Lung microvascular endothelial cell (primary cell): ENCODE measurements at places on chromosomes 2 and 18.

DNA sequence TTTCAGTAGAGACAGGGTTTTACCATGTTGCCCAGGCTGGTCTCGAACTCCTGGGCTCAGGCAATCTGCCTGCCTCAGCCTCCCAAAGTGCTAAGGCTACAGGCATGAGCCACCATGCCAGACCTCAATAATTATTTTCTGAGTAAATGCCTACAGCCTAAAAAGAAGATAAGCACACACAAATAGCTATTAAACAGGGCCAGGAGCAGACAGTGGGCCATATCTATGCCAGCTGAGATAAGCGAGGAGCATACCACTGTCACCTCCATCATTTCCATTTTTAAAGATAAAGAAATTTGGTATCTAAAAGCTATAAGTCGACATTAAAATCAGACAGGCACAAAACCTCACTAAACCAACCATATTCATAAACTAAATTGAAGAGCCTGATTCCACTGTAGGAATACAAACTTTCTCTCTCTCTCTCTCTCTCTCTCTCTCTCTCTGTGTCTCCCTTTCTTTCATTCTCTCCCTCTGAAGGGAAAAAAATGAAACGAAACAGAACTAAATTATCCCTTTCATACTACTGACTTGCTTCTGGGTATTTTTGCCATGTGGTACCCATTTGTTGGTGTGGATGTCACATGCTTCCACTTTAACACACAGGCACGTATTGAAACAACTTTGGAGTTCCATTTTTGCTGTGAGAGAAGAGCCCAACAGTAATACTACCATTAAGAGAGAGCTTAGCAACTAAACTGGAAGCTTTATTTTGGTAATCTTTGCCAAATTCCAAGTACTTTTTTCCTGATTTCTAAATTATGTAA is 51.0 kb downstream of the FARSB start:
- DNase-seq: no peak

- DNase-seq: peak; percentile 18
Observed at GRCh38 chr2:40394597-40394996, 57.3 kb downstream of the SLC8A1 start.

DNA sequence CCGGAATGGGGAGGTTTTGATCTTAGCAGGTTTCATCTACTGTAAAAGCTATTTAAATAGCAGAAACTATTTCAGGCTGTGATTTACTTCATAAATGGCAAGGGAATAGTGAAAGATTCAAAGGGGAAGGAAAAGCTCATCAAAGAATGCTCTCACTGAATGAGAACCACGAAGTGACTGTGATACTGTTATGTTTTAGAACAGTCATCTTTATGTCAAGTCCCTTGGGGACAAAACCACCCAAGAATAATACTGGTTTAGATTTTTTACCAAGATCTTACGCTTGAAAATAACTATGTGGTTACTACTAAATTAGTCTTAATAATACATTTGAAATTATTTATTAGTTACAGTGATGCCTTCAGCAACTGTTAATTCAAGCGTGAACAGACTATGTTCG is 28.1 kb downstream of the FARSB start:
- no peak for DNase-seq

GRCh38 chr2:179521944-179522343 is 257.3 kb upstream of the SESTD1 start:
- DNase-seq: no peak

- no peak for DNase-seq
Observed at GRCh38 chr2:154452471-154452870, 246.0 kb upstream of the KCNJ3 start.

DNA sequence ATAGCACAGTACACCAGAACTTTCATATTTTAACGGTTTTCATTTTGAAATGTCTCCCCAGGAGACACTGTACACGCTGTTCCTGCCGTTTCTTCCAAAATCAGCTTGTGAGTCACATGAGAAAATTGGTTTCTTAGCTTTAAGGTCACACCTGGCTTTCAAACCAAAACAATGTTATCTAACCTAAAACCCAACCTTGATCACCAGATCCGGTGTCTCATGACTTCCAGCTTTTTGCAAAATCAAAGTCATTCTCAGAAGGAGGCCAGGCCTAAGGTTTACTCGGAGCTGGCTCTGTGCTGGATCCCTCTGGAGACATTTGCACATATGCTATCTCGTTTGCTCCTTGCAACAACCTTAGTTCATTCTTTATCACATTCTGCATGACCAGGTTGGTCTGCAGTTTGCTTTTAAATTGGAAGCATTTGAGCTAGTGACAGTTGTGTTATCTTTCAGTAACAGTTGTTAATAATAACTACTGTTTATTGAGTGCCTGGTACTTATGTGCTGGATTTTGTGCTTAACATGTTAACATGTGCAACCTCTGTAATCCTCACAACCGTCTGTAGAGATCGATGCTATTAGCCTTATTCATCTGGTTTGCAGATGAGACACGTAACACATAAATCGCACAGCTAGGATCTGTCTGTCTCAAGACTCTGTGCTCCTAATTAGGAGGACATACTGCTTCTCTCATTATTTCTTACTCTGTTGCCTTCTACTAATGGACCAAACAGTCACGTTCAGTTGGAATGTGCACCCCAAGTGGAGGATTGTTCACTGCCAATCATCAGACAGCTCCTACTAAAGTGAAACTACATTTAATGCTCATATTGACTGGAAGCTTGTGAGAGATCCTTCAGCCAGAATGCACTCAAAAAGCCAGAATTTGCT is 105.5 kb downstream of the RNF144A start:
- DNase-seq: no peak

- DNase-seq: peak; percentile 14
Observed at GRCh38 chr2:200677721-200678532, 92.1 kb downstream of the AOX1 start.

DNA sequence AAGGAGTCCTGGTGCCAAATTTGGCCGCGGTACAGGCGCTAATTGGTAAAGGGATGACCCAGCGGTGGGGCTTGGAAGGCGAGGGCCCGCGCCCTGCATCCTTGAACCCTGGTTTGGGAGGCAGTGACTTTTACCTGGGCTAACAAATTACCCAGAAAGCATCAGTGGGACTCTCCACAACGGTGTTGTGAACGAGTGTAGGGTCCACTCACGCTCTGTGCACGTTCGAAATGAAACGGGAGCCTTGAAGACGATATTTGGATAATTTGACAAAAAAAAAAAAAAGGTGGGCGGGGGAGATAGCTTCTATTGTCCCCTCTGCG is 3.0 kb upstream of the PAX3 start:
- no peak for DNase-seq

- no peak for DNase-seq
Observed at GRCh38 chr2:86249176-86249575, 49.9 kb downstream of the MRPL35 start.

DNA sequence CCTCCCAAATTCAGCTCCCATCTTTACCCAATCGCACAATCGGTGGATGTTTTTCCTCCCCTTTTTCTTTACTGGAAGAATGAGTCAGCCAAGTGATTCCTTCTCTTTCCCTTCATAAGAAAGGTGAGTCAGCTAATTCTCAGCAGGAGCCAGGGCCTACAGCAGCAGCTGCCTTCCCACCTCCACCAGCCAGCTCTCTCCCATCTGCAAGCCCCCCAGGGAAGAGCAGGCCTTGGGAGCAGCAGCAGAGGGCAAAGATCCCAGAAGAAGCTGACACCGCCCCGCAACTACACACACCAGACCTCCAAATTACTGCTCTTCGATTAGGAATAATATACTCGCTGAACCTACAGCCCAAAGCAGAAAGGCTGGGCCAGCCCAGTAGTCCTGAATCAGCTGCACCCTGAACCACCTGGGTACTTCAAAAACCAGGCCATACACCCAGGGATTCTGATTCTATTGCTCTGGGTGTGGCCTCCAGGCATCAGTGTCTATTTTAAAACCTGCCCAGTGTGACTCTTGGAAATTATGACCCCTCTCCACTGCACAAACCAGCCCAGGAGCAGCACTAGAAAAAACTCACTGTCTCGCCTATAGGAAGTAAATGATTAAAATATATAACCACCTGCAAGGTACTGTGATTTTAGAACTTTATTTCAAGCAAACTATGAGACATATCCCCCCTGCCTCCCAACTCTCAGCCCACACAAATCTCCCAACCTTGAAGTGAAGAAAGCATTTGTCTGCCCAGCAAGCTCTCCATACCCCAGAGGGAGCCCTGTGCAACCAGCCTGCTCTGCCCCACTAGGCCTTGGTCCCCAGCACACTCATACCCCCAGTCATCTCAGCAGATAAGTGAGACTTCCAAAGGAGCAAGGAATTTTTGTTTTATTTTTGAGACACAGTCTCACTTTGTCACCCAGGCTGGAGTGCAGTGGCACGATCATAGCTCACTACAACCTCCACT is 7.3 kb downstream of the SFXN5 start:
- DNase-seq: peak; percentile 79
